Activated CD4-positive, alpha-beta T cell treated with anti-CD3 and anti-CD28 coated beads for 1 hour (primary cell): ENCODE measurements at places on chromosomes 11 and 22.
A peak's percentile ranks its signal among the peaks of the same experiment; 100 is the strongest.

- no peak for DNase-seq
Observed at GRCh38 chr11:78660471-78660870, 85.8 kb upstream of the NARS2 start.

DNA sequence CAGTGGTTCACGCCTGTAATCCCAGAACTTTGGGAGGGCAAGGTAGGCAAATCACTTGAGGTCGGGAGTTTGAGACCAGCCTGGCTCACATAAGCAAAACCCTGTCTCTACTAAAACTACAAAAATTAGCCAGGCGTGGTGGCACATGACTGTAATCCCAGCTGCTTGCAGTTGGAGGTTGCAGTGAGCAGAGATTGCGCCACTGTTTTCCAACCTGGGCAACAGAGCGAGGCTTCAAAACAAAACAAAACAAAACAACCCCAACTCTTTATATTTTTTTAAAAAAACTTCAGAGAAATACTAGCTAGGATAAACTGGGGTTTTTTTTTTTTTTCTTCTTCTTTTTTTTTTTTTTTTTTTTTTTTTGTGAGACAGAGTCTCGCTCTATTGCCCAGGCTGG, 31.8 kb upstream of the RAPSN start:
- DNase-seq: no peak

DNA sequence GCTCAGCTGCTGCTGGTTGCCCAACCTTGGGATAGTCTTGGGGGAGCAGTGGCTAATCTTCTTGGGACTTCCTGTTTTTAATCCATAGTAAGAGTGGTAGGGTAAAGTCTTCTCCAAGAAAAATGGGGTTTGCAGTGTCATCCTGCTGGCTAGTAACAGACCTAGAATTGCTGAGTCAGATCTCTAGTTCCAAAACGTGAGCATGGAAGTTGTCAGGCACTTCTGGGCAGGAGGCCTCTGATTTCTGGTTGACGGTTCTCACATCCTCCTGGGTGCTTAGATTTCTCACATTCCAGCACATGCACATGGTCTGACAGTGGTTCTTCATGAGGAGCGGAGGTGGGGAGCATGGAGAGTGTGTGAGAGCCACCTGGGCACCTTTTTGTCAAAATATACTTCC, 410.0 kb downstream of the OPCML start:
- DNase-seq: no peak

DNA sequence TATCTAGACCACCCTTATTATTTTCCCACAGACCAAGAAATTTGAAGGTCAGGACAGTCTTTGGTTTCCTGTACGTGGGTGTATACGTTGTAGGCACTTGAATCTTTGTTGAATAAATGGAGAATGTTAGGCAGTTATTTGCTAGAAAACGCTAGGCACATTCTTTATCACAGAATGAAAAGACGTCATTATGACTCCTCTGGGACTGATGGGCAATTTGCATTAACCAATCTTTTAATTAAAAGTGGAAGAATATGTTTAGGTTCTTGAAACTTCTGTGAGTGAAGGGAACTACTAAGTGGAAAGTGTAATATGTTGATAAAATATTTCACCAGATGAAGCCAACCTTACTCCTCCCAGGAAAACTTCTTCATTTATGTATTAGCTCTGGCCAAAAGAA, 5.7 kb downstream of the CAT start:
- DNase-seq: no peak

DNA sequence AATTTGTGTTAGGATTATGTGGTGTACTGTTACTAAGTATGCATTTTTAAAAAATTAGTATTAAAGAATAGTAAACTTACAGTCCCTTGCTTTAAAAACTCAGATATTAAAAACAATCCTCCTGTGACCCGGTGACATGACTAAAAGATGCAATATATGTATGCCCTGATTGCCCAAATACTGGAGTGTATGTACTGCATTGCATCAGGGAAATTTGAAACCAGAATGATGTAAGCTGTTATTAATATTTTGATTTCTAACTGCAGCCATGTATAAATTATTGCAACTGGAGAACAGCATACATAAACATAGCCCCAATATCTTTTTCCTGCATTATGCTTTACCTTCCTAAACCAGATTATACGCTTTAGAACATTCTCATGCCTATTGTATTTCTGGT, 3.7 kb upstream of the HSPA8 start:
- DNase-seq: no peak

GRCh38 chr11:82533628-82534327, 199.9 kb downstream of the FAM181B start:
- no peak for DNase-seq

GRCh38 chr11:126899961-126900748, 100.4 kb downstream of the KIRREL3 start:
- DNase-seq: no peak

DNA sequence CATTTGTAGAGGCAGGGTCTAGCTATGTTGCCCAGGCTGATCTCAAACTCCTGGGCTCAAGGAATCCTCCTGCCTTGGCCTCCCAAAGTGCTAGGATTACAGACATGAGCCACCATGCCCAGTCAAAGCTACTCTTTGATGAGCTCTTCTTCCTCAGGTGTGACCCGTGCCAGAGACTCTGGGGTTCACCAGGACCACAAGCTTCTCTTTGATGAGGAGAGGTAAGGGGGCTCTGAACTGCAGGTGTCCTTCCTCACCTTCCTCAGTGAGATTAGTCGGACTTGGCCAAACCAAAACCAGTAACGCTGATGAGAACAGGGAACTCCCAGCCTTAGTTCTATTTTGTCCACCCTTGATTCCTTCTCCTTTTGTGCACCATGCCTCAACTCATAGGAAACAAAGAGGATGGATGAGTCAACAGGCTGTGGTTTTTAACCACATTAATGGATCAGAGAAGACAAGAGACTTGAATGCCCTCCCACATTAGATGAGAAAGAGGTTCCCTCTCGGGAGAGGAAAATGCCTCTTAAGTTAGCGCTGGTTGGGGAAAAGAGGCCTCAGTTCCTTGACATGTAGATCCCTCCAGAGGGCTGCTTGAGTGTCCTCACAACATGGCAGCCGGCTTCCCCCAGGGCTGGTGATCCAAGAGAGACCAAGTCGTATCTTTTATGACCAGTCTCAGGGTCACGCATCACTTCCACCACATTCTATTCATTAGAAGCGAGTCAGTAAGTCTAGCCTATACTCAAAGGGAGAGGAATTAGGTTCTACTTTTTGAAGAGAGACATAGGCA, 25.7 kb upstream of the CTR9 start:
- DNase-seq: no peak

- peak; percentile 30 for DNase-seq
Observed at GRCh38 chr22:40036591-40037225, 42.0 kb downstream of the FAM83F start.

DNA sequence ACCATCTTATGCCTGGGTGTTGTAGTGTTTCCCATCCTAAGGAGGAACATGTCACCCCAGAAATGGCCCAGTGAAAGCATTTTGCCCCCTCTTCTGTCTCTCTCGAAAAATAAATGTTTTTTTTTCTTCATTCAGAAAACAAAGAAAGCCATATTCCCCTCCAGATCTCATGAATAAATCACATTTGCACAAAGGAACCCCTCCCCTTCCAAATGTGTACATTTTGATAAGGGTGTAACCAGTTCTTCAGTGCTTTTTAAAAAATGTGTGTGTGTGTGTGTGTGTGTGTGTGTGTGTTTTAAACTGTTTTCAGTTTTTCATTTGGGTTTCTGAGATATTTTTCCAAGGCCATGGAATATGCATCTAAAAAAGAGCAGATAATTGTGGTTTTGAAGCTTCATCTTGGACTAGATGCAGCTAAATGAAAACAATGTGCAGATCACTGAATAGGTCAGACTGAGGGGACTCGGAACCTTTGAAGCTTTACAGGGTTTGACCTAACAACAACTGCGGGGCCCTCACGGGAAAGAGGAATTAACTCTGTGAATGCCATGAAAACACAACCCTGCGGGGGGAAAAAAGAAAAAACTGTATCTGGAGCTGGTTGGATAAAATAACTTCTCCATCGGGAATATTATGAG, 76.4 kb downstream of the YAP1 start:
- DNase-seq: no peak

GRCh38 chr11:11899401-11899800, 57.6 kb downstream of the USP47 start:
- no peak for DNase-seq

DNA sequence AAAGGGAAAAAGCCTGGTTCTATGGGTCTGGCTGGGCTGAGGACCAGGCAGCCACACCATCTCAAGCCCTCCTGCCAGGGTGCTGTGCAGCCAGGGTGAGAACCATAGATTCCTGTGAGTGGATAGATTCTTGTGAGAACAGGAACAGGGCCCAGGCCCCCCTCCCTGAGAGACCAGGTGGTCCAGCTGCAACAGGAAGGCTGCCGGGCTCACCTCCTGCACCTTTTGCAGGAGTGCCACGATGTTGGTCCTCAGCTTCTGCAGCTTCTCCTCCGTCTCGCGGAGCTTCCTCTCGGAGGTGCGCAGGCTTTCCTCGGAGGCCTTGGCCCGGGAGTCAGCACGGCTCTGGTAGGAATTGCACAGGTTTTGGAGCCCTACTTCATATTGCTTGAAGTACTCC, 40.8 kb downstream of the MORC2 start:
- no peak for DNase-seq

- DNase-seq: no peak
Observed at GRCh38 chr22:20881231-20881630, 22.4 kb downstream of the SNAP29 start.

GRCh38 chr22:28980326-28980725, 81.3 kb downstream of the C22orf31 start:
- no peak for DNase-seq

DNA sequence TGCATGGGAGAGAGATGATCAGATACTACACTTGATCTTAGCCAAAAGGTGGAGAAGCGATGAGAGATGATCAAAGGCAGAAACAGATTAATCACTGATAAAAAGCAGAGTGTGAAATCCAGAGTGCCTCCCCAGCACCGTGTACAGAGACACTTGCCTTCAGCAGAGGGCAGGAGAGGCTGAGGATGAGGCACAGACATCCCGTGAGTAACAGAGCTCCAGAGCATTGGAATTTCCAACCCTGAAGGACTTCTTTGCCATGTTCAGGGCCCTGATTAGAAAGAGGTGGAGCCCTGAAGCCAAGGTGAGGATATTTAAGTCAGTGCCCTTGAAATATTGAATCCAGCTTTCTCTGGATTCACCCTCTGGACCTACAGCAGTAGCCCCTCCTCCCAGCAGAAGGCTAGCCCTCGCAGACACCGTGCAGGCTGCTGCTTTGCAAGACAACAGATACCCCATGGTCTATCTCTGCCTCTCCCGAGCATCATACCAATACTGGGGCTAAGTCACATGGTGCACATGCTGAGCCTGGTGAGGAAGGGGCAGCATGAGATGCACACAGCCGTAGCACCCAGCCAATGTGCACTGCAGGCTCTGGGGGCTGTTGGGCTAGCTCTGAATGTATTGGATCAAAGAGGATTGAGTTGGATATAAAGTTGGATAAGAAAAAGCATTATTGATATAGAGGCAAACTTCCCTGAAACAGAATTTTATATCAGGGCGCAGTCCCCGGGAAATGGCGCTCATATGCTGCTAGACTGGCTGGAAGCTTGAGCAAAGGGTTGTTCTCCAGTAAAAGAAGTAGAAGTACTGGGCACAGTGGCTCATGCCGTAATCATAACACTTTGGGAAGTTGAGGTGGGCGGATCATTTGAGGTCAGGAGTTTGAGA, 200.3 kb upstream of the B3GAT1 start:
- DNase-seq: no peak

GRCh38 chr11:130125638-130126037, 33.9 kb upstream of the ST14 start:
- no peak for DNase-seq

DNA sequence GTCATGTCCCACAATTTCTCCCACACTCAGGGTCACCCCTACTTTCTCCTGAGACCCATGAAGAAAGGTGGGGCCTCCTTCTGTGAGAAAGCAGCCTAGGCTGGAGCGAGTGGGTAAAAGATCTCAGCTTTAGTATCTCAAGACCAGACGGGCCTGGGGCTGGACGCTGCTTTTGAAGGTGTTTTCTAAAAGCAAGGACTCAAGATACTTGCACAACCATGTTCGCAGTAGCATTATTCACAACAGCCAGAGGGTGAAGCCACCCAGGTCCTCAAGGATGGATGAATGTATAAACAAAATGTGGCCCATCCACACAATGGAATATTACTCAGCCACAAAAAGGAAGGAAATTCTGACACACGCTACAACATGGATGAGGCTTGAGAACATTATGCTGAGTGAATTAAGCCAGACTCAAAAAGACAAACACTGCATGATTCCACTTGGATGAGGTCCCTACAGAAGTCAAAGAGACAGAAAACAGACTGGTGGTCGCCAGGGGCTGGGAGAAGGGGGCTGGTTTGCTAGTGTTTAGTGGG, 10.6 kb downstream of the SHANK2 start:
- no peak for DNase-seq

DNA sequence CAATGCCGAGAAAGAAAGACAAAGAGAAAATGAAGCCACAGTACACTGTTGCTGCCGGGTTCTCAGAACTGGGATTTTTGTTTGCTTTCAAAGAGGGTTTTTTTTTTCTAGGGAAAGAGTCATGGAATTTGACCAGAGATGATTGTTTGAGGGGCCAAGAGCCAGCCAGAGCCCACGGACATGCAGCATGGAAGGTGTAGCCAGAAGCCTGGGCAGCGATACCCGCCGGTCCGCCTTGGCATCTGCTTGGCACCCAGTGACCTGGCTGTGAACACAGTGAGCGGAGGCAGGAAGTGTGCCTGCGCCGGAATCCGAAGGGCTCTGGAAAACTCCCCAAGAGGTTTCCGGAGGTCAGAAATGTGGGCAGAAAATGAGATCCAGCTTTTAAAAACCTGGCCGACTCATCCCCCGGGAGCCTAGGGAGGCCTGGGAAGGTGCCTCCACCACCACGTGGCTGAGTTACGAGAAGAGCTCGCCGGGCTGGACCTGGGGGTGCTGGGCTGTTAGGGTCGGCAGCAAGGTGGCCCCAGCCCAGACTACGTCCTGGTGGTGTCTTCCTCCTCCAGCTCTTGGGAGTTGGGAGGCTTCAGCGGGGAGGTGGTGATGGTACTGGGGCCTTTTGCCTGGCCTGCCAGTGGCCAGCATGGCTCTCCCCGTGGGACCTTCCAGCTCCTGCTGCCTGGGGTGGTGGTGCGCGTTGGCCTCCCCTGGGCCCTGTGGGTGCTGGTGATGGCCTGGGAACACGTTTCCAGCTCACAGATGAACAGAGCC, 61.6 kb upstream of the PPARA start:
- no peak for DNase-seq

GRCh38 chr11:74671520-74672196, 59.6 kb downstream of the CHRDL2 start:
- DNase-seq: no peak
